ENCODE measurements at places on chromosomes 16 and 17.

- no peak for DNase-seq
Measured at GRCh38 chr16:69182730-69183416, 4.1 kb upstream of the SNTB2 start.

- no peak for DNase-seq
Measured at GRCh38 chr16:15041271-15042004, 14.4 kb downstream of the NTAN1 start.

DNA sequence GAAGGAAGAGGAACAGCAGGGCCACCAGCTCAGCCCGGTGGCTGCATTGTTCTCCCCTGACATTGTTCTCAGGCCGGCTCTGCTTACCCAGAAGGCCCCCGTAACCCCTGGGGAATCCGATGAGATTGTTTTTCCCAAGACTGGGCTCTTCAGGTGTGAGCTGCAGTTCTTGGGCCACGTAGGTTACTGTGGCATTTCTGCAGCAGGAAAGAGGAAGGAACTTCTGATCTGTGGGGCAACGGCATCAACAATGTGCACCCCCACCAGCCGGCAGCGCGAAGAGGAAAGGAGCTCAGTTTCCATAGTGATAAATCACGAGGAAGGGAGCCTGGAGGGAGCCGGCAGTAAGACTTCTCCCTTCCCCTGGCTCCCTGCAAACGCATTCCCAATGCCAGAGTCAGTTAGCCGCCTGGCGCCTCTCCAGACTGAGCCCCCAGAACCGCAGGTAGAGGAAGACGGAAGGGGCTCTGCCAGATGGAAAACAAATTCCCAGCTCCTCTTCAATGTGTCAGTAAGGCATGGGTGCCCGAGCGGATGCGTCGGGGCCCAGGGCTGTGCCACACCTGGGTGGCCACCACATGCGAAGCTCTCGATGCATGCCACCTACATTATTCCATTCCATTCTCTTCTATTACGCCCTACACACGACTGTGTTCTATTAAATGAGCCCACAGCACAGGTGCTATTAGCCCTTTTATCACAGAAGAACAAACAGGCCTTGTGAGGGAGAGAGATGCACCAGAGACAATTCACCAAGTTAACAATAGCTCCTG is 21.5 kb upstream of the PECAM1 start:
- DNase-seq, result no peak

- no peak for DNase-seq
Measured at GRCh38 chr17:40442392-40443195, 656 bp upstream of the IGFBP4 start.

GRCh38 chr16:29849505-29849904 is 13.5 kb downstream of the CDIPT start:
- no peak for DNase-seq

DNA sequence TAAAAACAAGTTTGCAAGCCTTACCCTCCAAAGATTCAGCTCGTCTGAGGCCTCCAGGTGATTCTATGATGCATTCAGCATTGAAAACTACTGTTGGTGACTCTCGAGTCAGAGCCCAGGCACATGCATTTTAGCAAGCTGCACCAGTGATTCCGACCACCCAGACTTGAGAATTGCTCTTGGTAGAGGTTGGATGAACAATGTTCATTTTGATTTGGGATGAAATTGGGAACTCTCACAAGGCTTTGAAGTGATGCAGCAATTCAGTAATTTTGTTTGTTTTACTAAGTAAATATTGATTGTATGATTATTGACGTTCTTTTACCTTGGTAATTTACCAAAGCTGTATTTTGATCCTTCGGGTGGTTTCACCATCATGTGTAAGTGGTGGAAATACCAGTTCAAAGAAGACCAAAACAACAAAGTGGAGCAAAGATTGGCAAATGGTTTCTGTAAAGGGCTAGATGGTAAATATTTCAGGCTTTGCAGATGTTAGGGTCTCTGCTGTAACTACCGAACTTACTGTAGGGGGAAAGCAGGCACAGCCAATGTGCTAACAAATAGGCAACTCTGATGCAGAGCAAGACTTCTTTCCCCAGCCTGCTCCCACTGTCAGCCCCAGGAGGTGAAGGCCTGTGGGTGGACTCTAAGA is 11.8 kb downstream of the ALDH3A2 start:
- DNase-seq, result no peak

GRCh38 chr17:66889480-66890230 is 54.7 kb downstream of the CACNG5 start:
- DNase-seq, result no peak

DNA sequence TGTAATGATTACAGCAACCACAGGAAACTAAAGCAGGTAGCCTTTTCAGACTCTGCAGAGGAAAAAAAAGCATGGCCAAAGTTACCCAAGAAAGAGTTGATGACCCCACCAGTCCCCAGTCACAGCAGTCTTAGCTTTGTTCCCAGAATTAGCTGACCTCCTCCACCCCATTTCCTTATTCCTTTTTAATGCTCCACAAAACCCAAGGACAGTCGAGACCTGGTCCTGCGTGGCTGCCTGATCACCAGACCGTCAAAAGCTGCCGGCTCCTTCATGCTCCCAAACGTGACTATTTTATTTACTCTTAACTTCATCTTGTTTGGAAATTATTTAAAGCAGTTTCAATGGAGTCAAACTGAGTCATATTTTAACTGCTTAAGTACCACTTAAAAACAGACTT is 28.7 kb upstream of the MED9 start:
- DNase-seq, result no peak

GRCh38 chr16:80171746-80172145 is 369.0 kb upstream of the DYNLRB2 start:
- no peak for DNase-seq

DNA sequence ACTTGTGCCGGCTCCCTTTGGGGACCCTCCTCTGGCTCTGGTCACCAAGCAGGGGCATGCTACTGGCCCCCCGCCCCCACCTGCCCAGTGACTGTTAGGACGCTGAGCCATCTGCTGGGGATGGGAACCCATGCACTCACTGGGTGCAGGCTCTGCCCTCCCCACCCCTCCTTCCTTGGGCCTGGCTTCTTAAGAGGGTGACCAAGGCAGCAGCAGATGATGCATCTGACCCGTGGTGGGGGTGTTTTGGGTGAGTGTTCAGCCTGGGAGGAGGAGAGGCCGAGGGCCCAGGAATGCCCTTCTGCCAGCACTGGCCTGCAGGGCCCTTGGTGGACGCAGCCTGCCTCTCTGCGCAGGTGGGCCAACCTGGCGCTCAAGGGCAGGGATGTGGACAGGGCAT is 19.2 kb upstream of the MTSS2 start:
- DNase-seq, result no peak

DNA sequence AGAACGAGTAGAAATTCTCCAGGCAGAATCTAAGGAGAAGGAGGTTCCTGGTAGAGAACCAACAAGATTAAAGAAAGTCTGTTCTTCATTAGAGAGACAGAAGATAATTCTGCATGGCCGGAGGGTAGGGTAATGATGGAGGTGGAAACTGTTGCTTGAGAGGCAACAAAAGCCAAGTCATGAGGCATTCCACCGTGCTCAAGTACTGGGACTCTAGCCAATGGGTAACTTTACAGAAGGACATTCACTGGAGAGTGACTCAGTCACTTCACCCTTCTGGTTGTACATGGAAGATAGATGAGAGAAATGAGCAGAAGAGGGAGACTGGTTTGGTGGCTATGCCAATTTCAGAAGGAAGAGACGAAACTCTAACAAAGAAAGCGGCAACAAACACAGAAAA is 53.6 kb upstream of the ANKFN1 start:
- no peak for DNase-seq

- no peak for DNase-seq
Measured at GRCh38 chr17:41650794-41651624, 26.6 kb upstream of the KRT17 start.

GRCh38 chr16:54285414-54286089 is 1.0 kb downstream of the IRX3 start:
- DNase-seq, result peak; percentile 34

DNA sequence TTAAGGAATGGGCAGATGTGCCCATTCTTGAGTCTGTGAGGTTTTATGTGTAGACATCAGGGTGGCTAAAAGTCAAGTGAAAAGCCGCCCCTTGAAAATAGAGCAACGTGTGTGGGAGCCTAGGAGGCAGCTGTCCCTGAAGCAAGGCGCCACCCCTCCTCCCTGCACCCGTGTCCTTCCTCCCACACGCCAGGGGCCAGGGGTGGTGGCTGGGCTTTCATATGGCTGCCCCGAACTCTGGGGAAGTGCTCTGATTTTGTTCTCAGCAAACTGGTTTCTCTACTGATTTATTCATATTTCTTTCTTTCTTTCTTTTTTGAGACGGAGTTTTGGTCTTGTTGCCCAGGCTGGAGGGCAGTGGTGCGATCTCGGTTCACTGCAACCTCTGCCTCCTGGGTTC is 4.7 kb downstream of the ZNF750 start:
- no peak for DNase-seq

DNA sequence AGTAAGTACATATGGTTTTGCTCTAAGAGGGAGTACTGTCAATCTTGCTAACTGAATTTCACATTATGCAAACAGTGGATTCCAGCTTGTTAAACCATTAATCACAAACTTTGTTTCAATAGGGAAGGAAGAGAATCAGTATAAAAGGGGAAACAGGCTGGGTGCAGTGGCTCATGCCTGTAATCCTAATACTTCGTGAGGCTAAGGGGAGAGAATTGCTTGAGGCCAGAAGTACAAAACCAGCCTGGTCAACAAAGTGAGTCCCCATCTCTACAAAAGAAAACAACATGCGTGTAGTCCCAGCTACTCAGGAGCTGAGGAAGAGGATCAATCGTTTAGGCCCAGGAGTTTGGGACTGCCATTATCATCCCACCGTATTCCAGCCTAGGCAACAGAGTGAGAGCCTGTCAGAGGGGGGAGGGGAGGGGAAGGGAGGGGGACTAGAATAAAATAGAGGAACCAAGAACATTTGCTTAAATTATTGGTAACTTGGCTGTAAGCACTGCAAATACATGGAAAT is 65.7 kb downstream of the FBXL20 start:
- no peak for DNase-seq

DNA sequence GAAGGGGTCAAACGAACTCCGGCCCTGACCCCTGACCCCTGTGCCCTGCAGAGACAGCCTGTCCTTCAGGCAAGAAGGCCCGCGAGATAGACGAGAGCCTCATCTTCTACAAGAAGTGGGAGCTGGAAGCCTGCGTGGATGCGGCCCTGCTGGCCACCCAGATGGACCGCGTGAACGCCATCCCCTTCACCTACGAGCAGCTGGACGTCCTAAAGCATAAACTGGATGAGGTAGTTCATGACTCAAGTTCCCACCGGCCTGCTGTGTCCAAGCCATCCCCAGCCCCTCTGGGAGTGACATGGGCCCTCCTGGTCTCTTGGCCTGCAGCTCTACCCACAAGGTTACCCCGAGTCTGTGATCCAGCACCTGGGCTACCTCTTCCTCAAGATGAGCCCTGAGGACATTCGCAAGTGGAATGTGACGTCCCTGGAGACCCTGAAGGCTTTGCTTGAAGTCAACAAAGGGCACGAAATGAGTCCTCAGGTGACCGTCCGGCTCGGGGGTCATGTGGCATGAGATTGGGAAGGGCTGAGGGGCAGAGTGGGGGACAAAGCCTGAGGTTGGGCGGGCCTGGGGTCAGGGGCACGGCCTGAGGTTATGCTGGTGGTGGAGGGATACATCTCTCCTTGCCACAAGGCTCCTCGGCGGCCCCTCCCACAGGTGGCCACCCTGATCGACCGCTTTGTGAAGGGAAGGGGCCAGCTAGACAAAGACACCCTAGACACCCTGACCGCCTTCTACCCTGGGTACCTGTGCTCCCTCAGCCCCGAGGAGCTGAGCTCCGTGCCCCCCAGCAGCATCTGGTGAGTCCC is 5.7 kb downstream of the MSLN start:
- DNase-seq, result no peak

GRCh38 chr17:2926019-2926650 is 129.9 kb downstream of the RAP1GAP2 start:
- DNase-seq, result no peak

GRCh38 chr16:83515395-83515794 is 292.4 kb upstream of the HSBP1 start:
- DNase-seq, result no peak

GRCh38 chr17:32910769-32911168 is 17.2 kb upstream of the TMEM98 start:
- no peak for DNase-seq

- peak; percentile 41 for DNase-seq
Measured at GRCh38 chr17:35373984-35374765, 754 bp upstream of the SLFN11 start.

DNA sequence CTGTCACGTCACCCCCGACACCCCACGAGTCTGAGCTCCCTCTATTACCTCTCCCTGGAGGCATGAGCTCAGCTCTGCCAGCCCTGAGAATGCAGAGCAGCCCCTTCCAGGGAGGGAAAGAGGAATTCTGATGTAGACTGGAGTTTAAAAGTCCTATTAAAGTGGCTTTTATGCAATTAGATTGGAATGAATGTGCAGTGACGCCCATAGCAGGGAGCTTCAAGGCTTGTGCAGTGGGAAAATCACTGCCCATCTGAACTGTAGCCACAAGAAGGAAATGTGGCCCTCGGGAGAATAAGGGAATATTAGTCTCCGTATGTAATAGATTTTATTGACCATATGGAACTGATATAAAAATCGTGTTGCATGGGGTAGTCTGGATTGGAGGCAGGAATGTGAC is 66.9 kb downstream of the ZNF423 start:
- DNase-seq, result no peak

DNA sequence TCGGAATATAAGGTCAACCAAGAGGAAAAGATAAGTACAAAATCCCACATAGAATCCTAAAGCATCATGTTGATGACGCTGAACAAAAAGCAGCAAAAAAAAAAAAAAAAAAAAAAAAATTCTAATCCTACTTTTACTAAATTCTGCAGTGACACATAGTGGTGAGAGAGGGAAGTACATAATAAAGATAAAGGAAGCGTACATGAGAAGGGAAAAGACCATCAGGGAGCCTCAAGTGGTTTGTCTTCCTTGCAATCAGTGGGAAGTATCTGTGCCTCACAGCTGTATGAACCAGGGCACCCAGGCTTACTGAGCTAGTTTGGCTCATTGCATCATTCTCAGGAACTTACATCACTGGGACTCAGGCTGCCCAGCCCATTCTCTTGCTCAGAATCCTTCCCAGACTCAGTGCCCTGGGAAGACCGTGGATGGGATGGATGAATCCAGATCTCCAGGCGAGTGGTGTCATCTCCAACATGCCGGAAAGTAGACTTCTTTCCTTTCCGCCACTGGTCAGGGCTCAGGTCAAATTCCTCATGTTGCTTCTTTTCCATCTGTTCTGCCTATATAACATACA is 21.2 kb downstream of the SMG6 start:
- peak; percentile 52 for DNase-seq

DNA sequence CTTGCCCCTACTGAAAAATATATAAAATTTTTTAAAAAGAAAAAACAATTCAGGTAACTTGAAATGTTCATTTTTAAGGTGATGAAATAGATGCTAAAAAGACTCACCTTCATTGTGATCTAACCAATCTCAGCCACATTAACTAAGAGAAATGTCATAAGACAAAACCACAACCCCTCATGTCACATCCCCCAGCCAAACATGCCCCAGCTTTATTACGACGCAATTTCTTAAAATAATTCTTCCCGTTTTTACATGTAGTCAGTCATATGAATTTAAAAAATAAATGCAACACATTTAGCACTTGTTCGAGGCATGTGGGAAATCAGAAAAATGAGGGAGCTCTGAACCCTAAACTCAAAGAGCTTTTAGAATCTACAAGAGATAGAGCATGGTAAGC is 9.5 kb downstream of the AMFR start:
- no peak for DNase-seq

- no peak for DNase-seq
Measured at GRCh38 chr16:86869288-86870022, 291.1 kb downstream of the FOXL1 start.
